ENCODE measurements at places on chromosomes 1 and 21.

DNA sequence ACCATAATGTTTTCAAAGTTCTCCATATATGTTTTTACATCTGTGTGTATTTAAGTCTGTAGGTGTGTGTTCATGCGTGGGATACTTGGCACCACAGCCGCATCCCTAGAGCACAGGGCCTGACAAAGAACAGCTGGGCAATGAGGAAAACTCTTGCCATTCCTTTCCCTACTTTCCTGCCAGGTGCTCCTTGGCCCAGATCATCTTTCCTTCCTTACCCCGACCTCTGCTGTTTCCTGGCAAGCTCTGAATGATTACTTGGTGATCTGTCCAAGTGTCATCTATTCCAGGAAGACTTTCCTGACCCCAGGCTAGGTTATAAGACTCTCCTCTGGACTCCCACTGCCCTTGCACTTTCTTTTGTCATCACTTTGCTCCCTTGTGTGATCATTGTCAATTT, 123.6 kb downstream of the ELAVL4 start:
- no peak for DNase-seq

DNA sequence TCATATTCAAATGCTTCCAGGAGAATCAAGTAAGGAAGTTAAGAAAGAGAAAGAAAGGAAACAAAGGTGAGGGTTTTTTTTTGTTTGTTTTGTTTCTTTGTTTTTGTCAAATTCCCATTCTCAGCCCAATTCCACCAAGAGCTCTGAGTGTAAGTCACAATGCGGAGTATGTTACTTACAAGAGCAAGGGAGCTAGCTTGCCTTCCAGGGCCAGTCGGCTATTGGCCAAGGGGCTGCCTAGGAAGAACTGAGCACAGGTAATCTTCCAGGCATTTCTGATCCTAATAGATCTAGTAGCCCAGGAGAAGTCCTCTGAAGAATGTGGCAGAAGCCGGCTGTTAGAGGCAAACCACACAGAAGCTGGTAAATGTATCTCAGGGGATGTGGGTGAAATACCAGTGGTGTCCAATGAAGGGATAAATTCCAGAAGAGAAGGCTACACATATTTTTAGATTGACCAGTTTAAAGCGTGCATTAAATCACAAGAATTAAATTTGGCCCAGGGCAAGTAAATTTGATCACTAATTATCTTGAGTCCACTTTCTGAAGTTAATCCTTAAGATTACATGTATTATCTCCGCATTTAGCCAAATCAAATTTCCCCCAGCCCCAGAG, 239.6 kb upstream of the ADAMTS5 start:
- DNase-seq, result peak; percentile 43

DNA sequence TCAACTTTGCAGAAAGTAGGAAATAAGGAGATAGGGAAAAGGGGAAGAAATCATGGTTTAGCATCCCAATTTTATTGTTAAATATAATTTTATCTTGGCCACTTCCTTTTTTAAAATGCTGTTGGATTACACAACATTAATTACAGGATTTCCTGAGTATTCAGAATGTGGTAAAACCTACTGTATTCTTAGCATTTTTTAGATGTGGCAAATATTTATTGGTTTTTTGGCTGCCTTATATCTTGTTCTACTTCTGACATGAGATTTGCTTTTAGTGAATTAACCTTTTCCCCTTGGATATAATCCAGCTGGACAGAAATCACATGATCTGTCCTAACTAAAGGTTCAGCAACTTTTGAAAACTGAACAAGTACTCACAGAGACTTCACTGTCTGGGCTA, 104.9 kb downstream of the PTGS2 start:
- peak; percentile 31 for DNase-seq

GRCh38 chr1:58422436-58422835, 124.1 kb downstream of the OMA1 start:
- no peak for DNase-seq

DNA sequence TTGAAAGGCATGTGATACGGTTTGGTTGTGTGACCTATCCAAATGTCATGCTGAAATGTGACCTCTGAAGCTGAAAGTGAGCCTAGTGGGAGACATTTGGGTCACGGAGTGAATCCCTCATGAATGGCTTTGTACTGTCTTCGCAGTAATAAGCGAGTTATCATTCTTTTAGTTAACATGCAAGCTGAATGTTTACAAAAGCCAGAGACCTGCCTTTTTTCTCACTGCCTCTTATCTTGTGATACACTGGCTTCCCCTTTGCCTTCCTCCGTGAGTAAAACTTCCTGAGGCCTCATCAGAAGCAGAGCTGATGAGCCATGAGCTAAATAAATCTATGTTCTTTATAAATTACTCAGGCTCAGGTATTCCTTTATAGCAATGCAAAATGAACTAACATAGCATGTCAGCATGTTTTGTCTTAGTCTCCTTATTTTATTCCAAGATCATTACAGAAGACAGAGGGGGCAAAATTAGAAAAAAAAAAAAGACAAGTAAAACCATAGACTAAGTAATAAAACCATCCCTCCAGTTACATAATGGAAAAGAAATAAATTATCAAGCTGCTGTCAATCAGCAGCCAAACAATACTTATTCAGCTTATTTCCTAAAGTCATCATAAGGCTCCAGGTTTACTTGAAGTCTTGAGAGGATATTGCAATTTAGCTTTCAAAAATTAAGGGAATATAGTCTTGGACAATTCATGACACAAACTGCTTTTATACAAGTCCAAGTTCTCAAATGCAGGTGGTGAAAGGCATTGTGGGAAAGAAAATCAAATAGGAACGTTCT, 12.1 kb downstream of the RGS18 start:
- DNase-seq, result no peak

DNA sequence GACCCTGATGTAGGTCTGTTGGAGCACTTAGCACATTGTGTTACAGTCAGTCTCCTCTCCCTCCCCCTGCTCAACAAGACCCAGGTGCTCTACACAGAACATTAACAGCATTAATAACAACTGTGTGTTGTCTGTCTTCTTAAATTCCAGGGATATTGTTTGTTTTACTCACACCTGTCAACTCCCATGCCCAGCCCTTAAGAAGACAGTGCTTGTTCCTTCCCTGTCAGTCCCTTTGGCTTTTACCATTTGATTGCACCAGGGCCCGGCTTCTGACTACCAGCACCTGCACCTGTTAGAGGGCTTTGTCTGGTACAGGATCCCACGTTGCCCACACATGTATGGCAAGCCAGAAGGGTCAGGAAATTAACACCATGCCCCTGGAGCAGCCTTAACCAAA, 11.7 kb downstream of the RIMKLA start:
- DNase-seq, result no peak

DNA sequence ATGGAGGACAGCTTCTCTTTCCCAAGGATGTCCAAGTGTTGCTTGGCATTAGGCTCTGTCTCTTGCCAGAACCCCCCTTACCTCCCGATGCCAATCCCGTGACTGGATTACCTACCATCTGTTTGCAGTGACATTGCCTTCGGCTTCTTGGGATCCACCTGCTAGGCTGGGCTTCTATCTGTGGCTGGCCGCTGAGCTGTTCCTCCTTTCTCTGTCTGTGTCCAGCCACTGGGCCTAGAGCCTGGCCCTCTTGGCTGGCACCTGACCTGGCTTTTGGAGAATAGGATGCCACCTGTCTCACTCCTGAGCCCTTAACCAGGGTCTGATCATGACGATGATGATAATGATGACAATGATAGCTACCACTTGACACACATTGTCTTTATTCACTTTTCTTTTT, 41.6 kb upstream of the STUM start:
- no peak for DNase-seq

GRCh38 chr1:18045203-18045602, 62.4 kb upstream of the IGSF21 start:
- DNase-seq, result no peak

DNA sequence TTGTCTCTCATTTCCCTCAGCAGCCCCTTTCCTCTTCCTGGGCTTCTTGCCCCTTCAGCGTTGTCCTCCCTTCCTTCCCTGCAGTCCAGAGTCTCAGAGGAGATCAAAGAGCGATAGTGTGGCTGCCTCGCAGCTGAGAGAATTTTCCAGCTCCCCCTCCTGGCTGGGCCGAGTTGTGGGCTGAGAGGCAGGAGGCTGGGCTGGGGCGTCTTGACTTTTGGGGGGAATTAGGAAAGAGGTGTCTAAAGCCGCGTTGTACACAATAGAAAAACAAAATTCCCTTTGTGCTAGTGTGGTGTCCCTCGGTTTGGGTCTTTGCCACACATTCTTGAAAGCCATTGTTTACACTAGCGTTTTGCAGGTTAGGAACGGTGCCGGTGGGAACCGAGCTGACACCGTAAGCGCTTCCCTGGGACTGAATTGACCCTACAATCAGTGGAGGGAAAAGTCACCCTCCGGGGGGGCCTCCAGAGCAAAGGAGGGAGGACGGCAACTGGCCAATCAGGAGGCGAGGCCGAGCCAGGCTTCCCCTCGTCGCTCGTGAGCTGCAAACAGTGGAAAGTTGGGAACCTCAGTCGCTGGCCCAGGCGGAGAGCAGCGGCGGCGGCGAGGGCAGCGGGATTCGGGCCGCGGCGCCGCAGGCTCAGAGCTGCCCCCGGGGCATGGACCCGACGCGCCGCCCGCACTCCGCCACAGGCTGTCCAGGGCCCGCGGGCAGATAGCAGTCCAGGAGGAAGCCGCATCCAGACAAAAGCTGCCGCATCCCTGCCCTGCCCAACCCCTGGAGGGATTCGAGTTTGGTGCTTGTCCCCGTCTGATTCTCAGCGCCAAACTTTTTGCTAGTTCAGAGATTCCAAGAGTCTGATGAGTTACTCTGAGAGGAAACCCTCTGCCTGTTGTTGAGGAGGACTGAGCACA, at the start of gene HMCN1:
Gene HMCN1 (plus strand): TSS at position 574 of the 918 bp plus-strand sequence. CDS start 389 bp downstream, outside the sequence.
- DNase-seq, result peak; percentile 87

DNA sequence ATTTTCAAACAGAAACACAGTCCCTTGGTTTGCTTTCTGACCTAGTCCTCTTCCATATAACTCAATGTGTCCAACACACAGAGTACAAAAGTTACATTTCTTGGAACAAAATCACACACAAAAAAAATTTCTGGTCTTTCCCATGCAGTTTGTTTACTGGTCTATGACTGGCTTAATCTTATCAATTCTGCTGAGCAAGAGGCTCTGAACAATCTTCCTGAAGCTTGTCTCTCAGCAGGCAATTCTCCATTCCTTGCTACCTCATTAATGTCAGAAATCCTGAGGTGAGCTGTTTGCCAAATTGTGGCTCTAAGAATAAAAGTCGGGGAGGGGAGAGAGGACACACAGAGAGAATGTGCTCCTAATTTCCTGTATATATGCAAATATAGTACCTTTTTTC, 423.6 kb downstream of the HLX start:
- DNase-seq, result no peak

DNA sequence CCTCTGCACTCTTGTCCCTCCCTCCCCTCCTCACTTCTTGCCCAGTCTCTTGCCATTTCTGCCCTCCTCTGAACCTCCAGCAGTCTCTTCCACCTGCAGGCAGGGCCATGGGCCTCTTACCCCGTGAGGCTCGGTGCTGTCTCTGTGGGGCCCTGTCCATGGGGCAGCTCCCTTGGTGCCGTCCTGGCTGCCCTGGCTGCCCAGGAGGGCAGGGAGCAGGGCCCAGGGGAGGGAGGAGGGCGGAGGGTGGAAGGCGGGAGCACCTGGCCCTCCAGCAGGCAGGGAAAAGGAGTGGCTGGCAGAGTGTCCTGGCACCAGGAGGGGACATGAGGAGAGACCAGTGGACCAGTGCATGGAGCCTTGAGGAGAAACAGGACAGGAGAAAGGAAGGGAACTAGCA, at the start of gene RORC:
Gene RORC (minus strand): TSS at position 198 of the 400 bp plus-strand sequence. CDS start 38 bp downstream, at position 160.
- no peak for DNase-seq

DNA sequence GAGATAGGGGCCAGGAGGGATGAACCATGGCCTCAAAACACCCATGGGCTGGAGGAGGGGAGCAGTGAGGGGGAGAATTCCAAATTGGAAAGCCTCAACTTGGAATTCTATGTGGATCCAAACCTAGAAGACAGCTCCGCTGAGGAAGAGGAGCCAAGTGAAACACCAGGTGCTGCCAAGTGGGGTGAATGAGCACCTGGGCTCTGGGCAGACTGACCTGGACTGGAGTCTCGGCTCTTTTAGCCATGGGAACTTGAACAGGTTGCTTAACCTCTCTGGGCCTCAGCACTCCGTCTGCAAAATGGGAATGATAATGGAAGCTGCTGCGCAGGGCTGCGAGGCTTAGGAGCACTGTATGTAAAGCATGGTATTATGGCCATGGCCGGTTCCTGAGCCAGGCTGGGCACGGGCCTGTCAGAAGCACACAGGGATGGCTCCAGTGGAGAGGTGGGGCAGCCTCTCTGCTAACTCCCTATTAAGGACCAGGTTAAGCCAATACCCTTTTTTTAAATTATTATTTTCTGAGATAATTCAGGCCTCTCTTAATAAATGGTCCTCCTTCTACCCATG, 81.5 kb downstream of the SYT2 start:
- DNase-seq, result no peak

DNA sequence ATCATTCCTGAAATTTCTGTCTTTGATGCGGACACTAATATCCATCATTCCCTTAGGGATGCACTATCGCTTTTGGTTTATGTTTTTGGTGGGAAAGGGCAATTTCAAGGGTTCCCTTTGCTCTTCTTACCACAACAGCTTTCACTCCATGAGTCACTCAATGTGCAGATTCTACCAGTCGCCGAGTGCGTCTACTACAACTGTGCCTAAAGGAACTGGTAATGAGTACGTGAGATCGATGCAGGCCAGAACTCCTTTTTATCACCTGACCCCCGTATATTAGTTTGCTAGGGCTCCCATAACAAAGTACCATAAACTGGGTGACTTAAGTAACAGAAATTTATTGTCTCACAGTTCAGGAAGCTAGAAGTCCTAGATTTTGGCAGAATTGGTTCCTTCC, 27.5 kb upstream of the TMEM54 start:
- no peak for DNase-seq

DNA sequence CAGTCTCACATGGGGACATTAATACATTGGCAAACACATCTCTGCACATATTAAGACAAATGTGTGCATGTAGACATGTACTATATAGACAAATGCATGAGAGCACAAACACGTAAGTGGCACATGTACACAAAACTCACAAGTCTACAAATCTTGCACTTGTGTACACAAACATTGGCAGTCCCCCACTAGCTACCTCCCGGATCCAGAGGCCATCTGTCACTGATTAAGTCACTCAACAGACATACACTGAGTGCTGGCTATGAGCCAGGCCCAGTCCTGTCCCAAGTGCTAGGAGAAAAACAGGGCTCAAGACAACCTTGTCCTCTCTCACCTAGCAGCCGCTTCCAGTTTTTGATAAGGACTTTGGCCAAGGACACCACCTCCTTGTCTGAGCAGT, 7.0 kb downstream of the TCEA3 start:
- no peak for DNase-seq

Measured in AG20443 (cell line).